Osteocyte (in vitro differentiated cells): ENCODE measurements at places on chromosomes 4 and X. TPM values are rescaled to one million over a fixed set of nuclear protein-coding genes. Genes with fewer than 3 reads are reported as not detected.
A peak's percentile ranks its signal among the peaks of the same experiment; 100 is the strongest.

The MAGEB1 gene
- total RNA-seq, result not detected in 2 replicates

The TMEM144 gene
- 1.0 and 1.7 TPM in 2 replicates for total RNA-seq

The BRS3 gene
- total RNA-seq, result not detected in 2 replicates

The MPC1L gene
- not detected in 2 replicates for total RNA-seq

The APLN gene
- total RNA-seq, result 0.38 and 0.39 TPM in 2 replicates

The PROM1 gene
- not detected in 2 replicates for total RNA-seq

The TNIP3 gene
- total RNA-seq, result not detected in 2 replicates

The PNMA3 gene
- not detected in 2 replicates for total RNA-seq

The CTAG1A gene
- not detected in 2 replicates for total RNA-seq

The TCP11X1 gene
- total RNA-seq, result not detected in 2 replicates

The PABPC4L gene
- total RNA-seq, result 3.1 and 3.7 TPM in 2 replicates

The DDIT4L gene
- 0.60 and 0.78 TPM in 2 replicates for total RNA-seq

- peaks cover 43% of the 10 kb centered on the region for H3K4me1 ChIP-seq
- H3K4me3 ChIP-seq, result no peak overlapping the region
- DNase-seq, result no peak
- H3K27me3 ChIP-seq, result no peaks in the 10 kb centered on the region
- H3K36me3 ChIP-seq, result no peaks in the 10 kb centered on the region
- peak overlapping the region; percentile 66 for H3K27ac ChIP-seq
These were observed 7.0 kb downstream of the FHIP1A start for GRCh38 chr4:151415978-151416377.

DNA sequence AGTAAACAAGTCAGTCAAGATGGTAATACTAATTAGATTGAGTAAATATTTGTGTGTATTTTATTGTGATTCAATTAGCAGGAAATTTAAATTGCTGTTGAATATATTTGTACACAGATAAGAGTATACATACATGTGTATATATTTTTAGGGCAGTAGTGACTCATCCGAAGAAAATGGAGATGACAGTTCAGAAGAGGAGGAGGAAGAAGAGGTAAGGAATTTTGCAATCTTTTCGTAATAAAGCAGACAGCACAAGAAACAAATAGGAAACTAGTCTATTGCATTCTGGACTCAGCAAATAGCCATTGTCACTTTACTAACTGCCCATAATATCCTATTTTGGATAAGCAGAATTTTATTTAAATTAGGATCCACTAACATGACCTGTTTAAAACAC lies 6.6 kb downstream of the IBSP start:
- DNase-seq, result no peak
- no peak overlapping the region for H3K27ac ChIP-seq
- no peak overlapping the region for H3K4me3 ChIP-seq
- no peaks in the 10 kb centered on the region for H3K36me3 ChIP-seq
- no peaks in the 10 kb centered on the region for H3K27me3 ChIP-seq

- no peak overlapping the region for H3K27ac ChIP-seq
- H3K4me3 ChIP-seq, result no peak overlapping the region
- H3K36me3 ChIP-seq, result no peaks in the 10 kb centered on the region
- no peaks in the 10 kb centered on the region for H3K27me3 ChIP-seq
- no peaks in the 10 kb centered on the region for H3K4me1 ChIP-seq
These were observed 10.2 kb upstream of the GRIA3 start for GRCh38 chrX:123173833-123174232.

GRCh38 chrX:44228621-44229020 lies 114.9 kb downstream of the EFHC2 start:
- H3K27ac ChIP-seq, result no peak overlapping the region
- H3K27me3 ChIP-seq, result no peaks in the 10 kb centered on the region
- DNase-seq, result no peak
- no peaks in the 10 kb centered on the region for H3K4me1 ChIP-seq

DNA sequence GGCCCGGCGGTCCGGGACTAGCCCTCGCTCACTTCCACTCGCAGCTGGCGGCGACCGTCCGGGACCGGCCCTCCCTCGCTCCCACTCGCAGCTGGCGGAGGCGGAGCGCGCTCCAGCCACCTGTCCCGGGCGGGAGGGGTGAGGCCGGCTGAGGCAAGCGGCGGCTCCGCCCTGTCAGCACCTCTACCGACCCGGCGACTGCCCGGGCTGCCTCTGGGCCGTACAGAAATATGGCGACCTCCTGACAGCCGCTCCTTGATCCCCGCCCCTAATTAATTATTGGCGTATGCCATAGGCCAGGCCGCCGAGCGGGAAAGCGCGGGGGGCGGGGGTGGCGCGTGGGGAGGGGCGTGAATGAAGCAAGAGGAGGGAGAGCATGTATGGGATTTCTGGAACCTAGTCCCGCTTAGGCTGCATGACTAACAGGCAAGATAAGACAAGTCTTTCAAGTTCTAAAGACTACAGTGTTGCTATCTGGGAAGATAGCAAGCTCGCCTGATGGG lies at the start of gene MORC4:
TSS of gene MORC4 (minus strand) at position 200 of the 503 bp plus-strand sequence. CDS start 243 bp downstream, outside the sequence.
- H3K27me3 ChIP-seq, result no peaks in the 10 kb centered on the region
- peak; percentile 90 for DNase-seq
- H3K36me3 ChIP-seq, result no peaks in the 10 kb centered on the region
- peak within 1 kb of the TSS; percentile 79 for H3K27ac ChIP-seq

DNA sequence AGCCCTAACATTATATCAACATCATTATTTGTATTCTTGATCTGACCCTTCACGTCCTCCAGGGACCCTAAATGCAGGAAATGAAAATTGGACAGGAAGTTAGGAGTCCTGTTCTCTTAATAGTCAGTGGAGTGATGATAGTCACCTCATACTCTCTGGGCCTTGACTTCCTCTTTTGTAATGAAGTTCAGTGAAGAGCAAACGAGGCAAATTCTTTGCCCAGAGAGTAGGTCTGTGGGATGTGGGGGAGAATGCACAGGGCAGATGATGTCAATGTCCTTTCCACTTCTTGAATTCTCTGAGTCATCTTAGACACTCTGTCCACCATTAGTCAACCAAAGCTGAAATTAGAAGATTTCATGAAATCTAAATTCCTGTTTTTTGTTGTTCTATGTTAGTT lies 17.1 kb upstream of the GPRIN3 start:
- no peaks in the 10 kb centered on the region for H3K4me1 ChIP-seq
- no peaks in the 10 kb centered on the region for H3K27me3 ChIP-seq
- H3K27ac ChIP-seq, result no peak overlapping the region
- H3K36me3 ChIP-seq, result no peaks in the 10 kb centered on the region
- no peak for DNase-seq

DNA sequence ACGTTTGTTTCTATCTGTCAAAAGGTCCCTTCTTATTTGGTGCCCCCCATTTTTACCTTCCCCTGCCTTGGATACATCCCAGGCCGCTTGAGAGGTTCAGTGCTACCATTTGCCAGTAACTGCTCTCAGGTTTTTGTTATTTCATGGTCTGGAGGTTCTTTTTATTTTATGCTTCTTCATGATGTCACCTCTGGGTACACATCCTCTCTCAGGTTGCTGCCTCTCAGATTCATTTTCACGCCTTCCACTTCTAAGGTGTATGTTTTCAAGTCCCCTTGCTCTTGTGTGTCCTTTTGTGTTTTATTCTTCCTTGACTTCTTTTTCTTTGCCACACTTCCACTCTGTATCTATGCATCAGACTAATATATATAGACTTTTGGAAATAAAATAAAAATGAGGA lies 640.1 kb upstream of the AADAT start:
- H3K27me3 ChIP-seq, result peaks cover 2% of the 10 kb centered on the region

DNA sequence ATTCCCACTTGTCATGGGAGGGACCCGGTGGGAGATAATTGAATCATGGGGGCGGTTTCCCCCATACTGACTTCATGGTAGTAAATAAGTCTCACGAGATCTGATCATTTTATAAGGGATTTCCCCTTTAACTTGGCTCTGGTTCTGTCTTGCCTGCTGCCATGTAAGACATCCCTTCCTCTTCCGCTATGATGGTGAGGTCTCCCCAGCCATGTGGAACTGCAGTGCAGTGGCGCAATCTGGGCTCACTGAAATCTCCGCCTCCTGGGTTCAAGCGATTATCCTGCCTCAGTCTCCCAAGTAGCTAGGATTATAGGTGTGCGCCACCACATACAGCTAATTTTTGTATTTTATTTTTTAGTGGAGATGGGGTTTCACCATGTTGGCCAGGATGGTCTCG lies 2.9 kb downstream of the HPGDS start:
- no peak for DNase-seq
- H3K36me3 ChIP-seq, result no peaks in the 10 kb centered on the region
- H3K27ac ChIP-seq, result no peak overlapping the region

- no peak for DNase-seq
- H3K27ac ChIP-seq, result no peak overlapping the region
- no peaks in the 10 kb centered on the region for H3K27me3 ChIP-seq
- H3K4me3 ChIP-seq, result no peak overlapping the region
These were observed 50.7 kb downstream of the THAP9 start for GRCh38 chr4:82951196-82951595.

- H3K36me3 ChIP-seq, result no peaks in the 10 kb centered on the region
- no peaks in the 10 kb centered on the region for H3K27me3 ChIP-seq
- no peak overlapping the region for H3K4me3 ChIP-seq
- H3K27ac ChIP-seq, result no peak overlapping the region
- no peak for DNase-seq
- peaks cover 19% of the 10 kb centered on the region for H3K4me1 ChIP-seq
These were observed 80.4 kb downstream of the CT47B1 start for GRCh38 chrX:120795301-120795700.

DNA sequence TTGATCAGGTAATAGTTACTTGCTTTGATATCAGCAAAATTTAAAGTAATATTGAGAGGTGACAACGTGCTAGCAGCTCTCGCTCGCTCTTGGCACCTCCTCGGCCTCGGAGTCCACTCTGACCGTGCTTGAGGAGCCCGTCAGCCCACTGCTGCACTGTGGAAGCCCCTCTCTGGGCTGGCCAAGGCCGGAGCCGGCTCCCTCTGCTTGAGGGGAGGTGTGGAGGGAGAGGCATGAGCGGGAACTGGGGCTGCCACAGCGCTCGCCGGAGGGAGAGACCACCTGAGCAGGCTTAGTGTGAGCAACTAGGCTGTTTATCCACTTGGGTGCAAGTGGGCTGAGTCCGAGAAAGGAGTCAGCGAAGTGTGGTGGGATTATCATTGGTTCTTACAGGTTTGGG lies 455.7 kb upstream of the PCDH7 start:
- no peak overlapping the region for H3K4me3 ChIP-seq
- DNase-seq, result no peak

GRCh38 chr4:156583265-156583664 lies 388.3 kb downstream of the PDGFC start:
- H3K4me1 ChIP-seq, result peaks cover 18% of the 10 kb centered on the region
- no peaks in the 10 kb centered on the region for H3K27me3 ChIP-seq
- no peaks in the 10 kb centered on the region for H3K36me3 ChIP-seq
- no peak for DNase-seq

GRCh38 chrX:65196758-65197360 lies 220.6 kb upstream of the ZC4H2 start:
- H3K4me1 ChIP-seq, result no peaks in the 10 kb centered on the region
- no peaks in the 10 kb centered on the region for H3K27me3 ChIP-seq
- no peak overlapping the region for H3K4me3 ChIP-seq
- H3K27ac ChIP-seq, result no peak overlapping the region
- DNase-seq, result no peak

DNA sequence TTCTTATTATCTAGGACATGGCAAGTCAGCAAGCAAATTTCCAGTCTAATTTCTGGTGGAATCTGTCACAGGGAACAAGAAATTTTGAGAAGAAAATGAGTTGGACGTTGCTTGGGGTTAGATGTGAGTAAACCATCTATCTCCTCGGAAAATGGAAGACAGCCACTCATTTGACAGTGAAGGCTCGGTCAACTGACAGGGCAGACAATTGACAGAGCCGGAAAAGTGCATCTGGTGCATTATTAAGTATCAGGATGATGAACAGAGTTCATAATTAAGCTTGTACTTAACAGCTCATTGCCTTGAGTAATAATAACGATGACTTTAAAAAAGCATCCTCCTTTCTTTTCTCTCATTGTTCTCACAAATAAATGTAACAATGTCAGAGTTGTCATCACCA lies 168.4 kb downstream of the MAD2L1 start:
- no peak overlapping the region for H3K4me3 ChIP-seq
- peaks cover 10% of the 10 kb centered on the region for H3K27me3 ChIP-seq
- H3K36me3 ChIP-seq, result no peaks in the 10 kb centered on the region
- H3K27ac ChIP-seq, result no peak overlapping the region
- no peak for DNase-seq

- H3K4me1 ChIP-seq, result peaks cover 24% of the 10 kb centered on the region
- no peaks in the 10 kb centered on the region for H3K27me3 ChIP-seq
- no peak overlapping the region for H3K4me3 ChIP-seq
- peaks cover 42% of the 10 kb centered on the region for H3K36me3 ChIP-seq
- peak overlapping the region; percentile 7 for H3K27ac ChIP-seq
These were observed 156.1 kb downstream of the AFAP1 start for GRCh38 chr4:7783541-7783940.

GRCh38 chr4:26613237-26613636 lies 29.4 kb downstream of the TBC1D19 start:
- no peak for DNase-seq
- no peak overlapping the region for H3K27ac ChIP-seq
- H3K27me3 ChIP-seq, result no peaks in the 10 kb centered on the region
- peaks cover 5% of the 10 kb centered on the region for H3K4me1 ChIP-seq

- H3K27ac ChIP-seq, result no peak overlapping the region
- DNase-seq, result no peak
- peaks cover 36% of the 10 kb centered on the region for H3K4me1 ChIP-seq
- no peaks in the 10 kb centered on the region for H3K27me3 ChIP-seq
These were observed 2.9 kb upstream of the TLR6 start for GRCh38 chr4:38859501-38859900.

DNA sequence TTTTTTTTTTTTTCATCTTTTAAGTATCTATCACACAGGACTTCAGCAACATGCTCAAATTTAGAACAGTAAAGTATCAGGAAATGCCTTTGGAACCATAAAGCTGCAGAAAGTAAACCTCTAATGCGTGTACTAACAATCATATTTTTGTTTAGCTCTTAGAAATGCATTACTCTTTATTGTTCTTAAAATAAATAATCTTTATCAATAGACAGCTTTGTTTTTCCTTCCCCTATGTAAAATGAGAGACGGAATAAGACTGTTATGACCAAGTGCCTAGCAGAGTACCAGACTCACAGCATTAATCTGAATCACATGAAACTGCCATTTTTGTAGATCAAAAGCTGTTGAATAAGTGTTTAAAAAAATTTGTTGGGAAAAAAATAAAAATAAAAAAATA lies 50.5 kb upstream of the COL25A1 start:
- H3K27ac ChIP-seq, result no peak overlapping the region
- DNase-seq, result no peak
- H3K4me3 ChIP-seq, result no peak overlapping the region
